ENCODE measurements at places on chromosomes 12 and 14.

DNA sequence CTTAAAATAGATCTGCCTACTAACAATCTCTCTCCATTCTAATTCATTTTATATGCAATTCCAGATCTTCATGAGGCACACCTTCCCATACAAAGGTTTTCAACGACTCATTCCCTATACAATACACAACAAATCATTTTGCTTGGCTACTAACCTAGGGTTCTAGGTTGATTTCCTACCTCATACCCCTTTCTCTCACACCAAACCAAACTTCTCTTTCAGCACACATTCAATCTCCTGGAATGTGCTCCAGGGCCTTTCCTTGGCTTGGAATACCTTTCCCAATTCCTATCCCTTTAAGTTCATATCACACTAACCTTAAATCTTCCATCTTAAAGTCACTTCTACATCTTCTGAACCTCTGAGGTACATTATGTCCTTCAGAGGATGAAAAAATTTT is 38.7 kb upstream of the MTERF2 start:
- no peak for DNase-seq

DNA sequence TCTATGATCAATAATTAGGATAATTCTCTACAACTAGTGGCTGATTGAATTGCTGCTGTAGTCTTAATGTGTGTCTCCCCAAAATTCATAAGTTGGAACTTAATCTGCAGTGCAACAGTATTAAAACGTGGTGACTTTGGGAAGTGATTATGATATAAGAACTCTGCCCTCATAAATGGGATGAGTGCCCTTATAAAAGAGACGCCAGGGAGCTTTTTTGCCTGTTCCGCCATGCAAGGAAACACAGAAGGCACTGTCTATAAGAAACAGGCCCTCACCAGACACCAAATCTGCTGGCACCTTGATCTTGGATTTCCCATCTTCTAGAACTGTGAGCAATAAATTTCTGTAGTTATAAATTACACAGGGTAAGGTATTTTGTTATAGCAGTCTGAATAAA is 161.0 kb downstream of the ALX1 start:
- no peak for DNase-seq

GRCh38 chr12:80472911-80473500 is 29.0 kb downstream of the PTPRQ start:
- no peak for DNase-seq

GRCh38 chr14:22882529-22883172 is 371 bp upstream of the REM2 start:
- DNase-seq, result no peak

- no peak for DNase-seq
Observed at GRCh38 chr12:27502021-27502435, 22.0 kb upstream of the PPFIBP1 start.

GRCh38 chr14:62674563-62675237 is 370.6 kb downstream of the KCNH5 start:
- DNase-seq, result no peak

DNA sequence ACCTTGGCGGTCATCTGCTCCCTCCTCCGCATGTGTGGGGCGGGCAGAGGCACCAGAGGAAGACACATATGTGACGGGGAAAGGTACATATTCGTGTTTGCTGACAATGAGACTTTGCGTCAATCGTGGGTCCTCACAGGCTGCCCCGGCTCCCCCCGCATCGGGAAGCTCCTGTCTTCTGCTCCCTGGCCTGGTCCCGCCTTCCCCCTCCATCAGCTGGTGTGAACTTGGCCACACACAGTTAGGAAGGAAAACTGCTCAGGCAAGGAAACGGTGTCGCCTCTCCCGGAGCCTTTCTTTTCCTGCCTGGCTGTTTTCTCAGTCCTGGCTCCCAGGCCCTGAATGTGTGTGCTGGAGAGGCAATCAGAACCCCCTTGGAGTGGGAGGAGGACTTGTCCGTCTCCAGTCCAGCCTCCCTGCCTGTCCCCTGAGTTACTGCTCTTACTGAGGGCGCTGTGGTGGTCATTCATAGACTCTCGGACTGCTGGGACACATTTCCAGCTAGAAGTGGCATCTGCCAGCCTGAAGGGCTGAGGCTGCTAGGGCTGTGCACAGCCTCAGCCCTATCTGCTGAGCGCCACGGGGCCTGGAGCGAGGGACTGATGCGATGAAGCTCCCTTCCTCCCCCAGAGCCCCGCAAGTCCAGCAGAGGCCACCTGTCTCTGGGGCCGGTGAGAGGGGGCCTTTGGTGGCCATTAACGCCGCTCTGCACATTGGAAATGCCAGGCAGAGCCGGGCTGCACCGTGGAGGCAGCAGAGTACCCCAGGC is 44.2 kb upstream of the TSPAN9 start:
- no peak for DNase-seq

GRCh38 chr12:4448371-4448940 is 2.8 kb upstream of the FGF6 start:
- DNase-seq, result no peak
